ENCODE measurements at places on chromosomes 2 and 18. TPM values are rescaled to one million over a fixed set of nuclear protein-coding genes. Genes with fewer than 3 reads are reported as not detected.

DNA sequence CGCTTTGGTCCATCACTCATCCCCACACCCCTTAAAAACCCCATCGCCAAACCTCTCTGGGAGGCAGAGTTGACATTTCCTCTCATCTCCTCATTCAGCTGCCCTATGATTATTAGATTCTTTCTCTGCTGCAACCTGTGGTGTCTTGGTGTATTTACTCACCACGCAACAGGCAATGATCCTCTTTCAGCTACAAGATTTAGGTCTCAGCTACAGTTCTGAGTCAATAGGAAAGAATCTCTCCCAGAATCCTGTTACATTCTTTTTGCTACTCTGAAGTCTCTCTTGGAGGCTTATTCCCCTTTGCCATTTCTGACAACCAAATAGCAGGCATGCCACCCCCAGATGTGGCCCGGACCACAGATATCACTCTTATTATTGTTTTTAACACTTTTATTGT, 468.3 kb upstream of the GYPC start:
- no peak for DNase-seq

DNA sequence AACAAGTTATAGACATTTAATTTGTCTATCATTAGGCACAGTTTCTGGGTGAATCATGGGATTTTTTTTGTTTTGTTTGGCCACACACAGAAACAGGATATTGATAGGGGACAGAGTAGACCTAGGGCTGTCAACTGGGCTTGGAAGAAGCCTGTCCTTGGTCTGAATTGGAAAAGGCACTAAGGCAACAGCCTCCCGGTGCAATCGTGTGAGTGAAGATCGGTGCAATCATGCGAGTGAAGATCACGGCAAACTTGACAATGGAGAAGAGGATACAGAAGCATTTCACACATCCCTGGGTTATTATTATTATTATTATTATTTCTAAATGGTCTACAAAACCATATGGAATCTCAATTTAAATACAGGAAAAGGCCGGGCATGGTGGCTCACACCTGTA, 94.5 kb downstream of the ACKR3 start:
- DNase-seq: peak; percentile 29

DNA sequence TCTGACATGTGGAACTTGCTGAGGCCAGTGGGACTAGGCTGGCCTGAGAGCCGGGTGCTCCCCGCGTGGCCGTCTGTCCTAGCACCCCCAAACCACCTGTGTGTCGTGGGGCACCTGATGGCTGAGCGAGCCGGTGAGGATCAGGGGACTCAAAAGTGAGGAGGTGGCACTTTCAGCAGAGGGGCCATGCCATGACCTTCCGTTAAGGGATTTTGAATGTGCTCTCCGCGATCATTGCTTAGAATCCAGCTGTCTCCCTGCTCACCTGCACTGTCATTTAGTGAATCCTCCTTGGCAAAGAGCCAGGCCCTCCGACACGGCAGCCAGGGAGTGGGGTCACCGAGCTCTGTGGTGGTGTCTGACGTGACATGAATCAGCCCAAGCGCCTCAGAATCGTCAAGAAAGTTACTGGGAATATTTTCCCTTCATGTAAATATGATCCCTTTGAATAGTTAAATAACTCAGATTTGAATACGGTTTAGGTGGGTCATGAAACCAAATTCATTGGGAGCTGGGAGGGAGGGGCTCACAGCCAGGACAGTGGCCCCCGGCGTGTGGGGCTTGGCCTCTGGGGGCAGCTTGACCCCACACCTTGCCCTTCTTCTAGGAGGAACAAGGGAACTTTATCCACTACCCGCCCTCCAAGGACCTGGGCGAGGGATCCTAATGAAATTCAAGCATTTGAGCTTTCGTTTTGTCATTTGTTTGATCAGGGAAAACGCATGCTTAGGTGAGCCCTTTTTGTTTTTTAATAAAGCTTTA, 9.5 kb downstream of the NFATC1 start:
- no peak for DNase-seq

DNA sequence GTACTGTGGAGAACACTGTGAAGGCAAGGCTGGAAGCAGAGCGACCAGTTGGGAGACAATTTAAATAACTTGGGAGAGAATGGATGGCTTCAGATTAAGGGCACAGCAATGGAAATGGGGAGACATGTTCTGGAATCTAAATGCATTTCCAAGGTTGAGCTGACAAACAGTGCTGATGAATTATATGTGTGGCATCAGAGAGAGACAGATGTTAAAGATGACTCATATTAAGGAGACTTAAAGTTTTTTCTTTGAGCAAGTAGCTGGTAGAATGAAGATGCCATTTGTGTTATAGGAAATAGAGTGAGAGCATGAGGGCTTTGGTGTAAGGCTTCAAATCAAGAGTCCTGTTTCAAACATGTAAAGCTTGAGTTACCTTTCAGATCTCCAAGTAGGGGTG, 441.8 kb downstream of the SETBP1 start:
- no peak for DNase-seq

GRCh38 chr2:229371086-229371485, 100.0 kb upstream of the PID1 start:
- DNase-seq: no peak

The STEAP3 gene
- total RNA-seq: 8.0 TPM

DNA sequence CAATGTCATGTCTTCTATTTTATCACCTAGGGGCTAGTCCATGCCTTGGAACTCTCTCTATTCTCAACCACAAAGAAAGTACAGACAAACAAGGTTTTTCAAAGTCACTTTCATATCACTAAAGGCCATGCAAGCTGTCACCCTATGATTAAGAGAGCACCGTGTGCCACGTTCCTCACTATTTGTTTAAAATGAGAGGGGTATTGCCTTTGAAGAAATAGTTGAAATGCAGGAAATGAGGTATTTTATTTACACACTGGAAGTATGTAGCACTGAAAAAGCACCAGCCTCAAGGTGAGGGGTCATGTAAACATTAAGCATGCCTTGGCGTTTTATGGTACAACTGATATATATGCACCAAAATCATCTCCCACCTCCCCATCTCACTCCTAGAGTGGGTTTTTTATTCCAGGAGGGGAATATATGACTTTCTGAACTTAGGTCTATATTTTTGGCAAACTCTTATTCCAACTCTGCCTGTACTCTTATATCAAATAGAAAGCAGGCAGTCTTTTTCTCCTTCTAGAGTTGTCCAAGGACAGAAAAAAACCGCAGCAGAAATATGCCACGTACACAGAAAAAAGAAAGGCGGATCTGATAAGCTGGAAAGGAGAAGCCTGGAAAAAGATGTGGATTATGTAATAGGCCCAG, 53.5 kb downstream of the VSNL1 start:
- DNase-seq: no peak

The SLC9A4 gene
- 0.04 TPM for total RNA-seq

DNA sequence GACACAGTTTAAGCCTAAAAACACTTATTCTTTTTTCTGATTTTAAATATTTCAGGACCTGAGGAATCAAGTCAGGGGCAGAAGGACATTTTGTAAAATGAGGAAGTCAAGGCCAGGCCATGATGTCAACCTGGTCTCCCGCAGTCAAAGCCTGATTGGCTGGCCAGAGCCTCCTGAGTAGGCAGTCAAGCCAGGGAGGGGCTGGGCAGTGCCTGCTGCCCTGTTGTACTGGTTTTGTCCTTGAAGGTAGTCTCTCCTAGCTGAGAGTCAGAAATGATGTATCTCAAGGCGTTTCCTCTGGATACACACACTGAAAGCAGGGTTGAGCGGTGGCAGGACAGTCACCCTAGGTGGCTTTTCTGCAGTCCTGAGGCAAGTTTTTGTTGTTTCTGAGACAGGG, 19.8 kb downstream of the CCT7 start:
- DNase-seq: no peak

DNA sequence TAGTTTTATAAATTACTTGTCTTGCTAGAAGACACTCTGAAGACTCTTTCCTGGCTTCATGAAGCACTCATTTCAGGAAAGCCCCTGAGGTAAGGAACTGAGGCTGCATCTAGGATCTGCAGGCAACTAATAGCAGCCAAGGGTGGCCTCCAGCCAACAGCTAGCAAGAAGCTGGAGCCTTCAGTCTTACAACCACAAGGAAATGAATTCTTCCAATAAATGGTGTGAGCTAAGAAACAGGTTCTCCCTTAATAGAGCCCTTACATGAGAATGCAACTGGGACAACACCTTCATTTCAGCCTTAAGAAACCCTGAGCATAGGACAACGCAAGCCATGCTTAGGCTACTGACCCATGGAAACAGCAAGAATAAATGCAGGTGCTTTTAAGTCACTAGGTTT, 254.6 kb upstream of the RBBP8 start:
- peak; percentile 45 for DNase-seq

The FHOD3 gene
- 27.7 TPM for total RNA-seq

GRCh38 chr2:118989481-118989880, 47.5 kb downstream of the MARCO start:
- DNase-seq: no peak

- DNase-seq: no peak
These were observed 67.9 kb downstream of the LOXHD1 start for GRCh38 chr18:46588971-46589660.
